ENCODE measurements at places on chromosomes 3 and 15.

DNA sequence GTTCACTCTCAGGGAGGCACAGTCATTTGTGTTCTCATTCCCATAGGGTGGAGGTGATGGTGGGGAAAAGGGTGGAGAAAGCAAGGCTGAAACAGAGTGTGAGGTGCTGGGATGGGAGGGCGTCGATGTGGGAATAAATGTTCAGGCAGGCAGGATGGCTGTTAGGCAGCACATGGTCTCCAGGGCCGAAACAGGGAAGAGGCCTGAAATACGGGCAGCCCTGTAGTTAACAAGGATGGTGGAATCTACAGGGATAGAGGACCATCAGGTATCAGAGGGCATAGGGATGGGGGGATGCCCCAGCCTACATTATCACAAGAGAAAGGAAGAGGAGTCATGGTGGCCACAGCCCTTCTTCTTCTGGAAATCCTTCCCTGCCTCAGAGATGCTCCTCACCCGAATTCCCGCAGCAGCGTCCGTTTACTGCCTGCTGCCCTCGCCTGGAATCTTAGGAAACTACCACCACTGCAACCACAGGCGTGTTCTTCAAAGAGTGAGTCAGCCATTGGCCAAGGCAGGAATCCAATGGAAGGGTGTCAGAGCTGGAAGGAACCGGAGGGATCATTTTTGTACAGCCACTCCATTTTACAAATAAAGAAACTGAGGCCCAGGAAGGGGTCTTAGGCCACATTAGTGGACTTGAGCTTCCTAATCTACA is 49.7 kb upstream of the POMGNT2 start:
- DNase-seq: peak; percentile 83

DNA sequence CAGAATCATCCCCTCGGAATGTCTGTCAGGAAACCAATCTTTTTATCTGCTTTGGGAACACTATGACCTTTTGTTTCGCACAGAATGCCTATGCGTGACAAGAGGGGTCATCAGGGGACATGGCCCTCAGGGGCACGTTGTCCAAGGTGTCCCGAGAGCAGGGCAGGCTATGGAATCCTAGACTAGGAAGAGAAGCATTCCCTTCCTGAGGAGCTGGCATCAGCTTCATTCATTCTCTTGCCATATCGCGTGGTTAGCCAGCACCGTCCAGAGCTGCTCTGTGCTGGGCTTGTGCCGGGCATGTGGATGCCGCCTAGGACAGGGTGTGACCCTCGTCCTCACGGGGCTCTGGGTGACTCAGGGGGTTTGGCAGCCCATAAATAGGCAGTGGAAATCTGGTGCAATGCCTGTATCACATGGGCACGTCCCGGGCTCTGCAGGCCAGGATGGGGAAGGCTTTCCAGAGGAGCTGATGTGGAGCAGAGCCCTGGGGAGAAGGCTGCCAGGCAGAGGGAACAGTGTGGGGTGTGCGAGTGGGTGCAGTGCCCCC is 117.8 kb downstream of the TMEM266 start:
- DNase-seq: peak; percentile 50

GRCh38 chr3:173789530-173790162 is 392.1 kb downstream of the NLGN1 start:
- no peak for DNase-seq

- peak; percentile 11 for DNase-seq
Observed at GRCh38 chr3:64717872-64718613, 30.2 kb upstream of the ADAMTS9 start.

DNA sequence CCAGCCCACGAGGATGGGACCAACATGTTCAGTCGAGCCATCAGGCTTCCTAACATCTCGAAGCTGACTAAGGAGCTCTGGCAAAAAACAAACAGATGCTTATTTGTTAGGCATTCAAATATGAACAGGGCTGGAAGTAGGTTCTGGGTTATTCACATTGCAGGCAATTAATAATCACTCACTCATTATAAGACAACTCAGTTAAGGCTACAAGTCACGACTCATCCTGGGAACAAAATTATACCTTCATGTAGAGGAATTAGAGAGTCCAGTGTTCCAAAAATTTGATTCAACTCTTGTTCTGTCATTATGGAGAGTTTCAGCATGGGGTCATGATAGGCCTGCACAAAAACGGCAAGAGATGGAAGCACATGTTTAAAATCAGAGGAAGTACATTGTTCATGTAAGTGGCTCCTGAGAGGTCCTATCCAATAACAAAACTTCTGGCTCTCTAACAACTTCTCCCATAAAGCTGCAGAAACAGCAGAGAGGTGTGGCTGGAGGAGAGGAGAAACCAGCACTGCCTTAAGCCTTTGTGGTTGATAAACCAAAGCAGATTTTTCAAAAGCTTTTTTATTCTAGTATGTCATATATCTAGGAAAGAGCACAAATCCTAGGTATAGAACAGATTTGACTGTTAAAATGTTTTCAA is 50.6 kb downstream of the ARHGEF3 start:
- DNase-seq: no peak
